ENCODE measurements at places on chromosomes 1 and 21. TPM values are rescaled to one million over a fixed set of nuclear protein-coding genes. Genes with fewer than 3 reads are reported as not detected.

DNA sequence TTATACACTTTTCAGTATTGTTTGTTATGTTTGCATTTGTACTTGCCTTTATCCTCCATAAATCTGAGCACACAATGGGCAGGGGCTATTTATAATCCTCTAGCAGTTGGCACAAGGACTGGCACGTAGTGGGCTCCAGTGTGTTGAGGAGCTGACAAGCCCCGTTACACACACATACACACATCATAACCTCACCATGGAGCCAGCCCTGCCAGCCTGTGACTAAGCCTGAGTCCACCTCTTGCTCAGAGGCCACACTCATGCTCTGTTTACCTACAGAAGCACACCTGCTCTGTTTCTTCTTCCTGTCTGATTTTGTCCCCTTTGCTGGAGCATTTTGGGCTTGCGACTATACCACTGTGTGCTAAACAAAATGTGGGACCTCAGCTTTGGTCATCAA, 64.5 kb upstream of the SPATA6 start:
- no peak for ATAC-seq

- ATAC-seq = no peak
Measured at GRCh38 chr1:157442065-157442464, 110.2 kb downstream of the FCRL5 start.

DNA sequence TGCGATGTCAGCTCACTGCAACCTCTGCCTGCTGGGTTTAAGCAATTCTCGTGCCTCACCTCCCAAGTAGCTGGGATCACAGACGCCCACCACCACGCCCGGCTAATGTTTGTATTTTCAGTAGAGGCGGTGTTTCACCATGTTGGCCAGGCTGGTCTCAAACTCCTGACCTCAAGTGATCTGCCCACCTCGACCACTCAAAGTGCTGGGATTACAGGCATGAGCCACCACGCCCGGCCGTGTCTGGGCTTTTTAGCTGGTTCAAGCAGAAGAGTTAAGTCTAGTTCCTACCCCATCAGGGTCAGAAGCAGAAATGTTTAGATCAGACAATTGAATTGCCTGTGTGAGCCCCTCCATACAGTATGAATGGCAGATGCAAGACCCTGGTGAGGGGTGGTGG, 27.7 kb upstream of the RIPK4 start:
- ATAC-seq = no peak

DNA sequence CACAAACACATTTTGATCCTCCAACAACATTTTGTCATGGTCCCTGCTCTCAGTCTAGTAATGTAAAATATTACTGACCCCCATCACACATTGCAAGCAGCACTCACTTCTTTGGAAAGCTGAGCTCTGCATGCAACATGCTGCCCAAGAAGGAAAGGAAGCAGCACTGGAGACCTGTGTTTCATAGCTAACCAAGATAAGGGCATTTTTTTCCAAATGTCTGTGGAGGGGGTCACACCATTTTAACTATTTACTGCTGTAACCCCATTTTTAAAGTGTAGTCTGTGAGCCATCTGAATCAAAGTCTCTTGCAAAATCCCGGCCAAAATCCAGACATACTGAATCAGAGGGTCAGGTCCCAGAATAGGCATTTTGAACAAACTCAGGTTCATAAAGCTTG, 4.5 kb upstream of the RASSF5 start:
- ATAC-seq = no peak

DNA sequence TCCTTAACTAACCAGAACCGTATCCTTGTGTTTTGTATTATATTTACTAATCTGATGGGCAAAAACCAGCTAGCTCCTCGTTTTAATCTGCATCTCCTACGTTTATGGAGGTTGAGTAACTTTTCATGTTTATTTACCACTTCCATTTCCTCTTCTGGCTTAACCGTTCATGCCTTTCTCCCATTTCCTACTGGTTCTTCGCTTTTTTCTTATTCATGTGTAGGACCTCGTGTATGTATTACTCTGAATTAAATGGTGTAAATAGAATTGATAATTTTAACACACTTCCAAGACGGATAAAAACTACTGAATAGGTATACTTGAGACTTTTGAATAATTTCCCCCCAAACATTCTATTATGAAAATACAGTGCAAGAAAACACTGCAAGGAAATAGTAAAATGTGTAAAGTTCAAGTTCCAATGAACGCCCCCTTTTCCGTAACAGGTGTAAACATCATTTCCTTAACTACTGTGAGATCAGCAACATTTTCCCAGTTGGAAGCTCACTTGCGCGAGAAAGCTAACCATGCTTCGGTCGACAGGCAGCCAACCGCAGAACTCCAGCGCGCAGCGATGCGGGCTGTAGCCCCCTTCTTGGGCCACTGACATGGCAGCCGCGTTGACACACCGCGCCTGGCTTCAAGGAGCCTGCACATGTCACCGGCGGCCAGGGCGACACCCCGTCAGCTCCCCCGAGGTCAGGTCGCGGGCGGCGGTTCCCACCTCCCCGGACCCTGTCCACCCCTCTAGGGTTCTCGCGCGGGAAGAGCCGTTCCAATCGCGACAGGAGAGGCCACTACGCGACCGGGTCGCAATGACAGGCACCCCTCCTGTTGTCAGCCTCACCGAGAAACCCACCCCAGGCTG, 816 bp downstream of the EDEM3 start:
- ATAC-seq = no peak

DNA sequence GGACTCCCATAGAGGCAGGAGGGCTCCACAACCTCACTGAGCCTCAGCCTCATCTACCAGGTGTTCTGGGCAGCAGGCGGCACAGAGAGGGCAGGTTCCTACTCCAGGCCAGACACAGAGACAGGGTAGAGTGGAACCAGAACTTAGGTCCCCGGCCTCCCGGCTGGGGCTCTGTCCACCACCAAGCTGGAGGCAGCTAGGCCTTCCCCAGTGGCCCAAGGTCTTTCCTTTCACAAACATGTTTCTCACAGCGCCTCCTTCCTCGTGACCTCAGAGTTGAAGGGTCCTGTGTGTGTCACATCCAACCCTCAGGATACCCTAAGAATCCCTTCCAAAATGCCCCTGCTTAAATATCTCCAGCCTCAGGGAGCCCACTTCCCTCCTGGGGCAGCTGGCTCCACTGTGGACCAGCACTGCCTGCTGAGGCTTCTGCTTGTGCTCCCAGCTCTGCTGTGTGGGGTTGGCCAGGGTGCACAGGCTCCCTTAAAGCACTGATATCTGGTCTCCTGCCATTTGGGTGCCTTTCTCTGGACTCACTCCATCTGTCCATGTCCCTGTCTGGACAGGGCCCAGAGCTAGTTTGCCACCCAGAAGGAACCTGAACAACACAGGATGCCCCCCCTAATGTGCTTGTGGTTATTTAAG, 33.2 kb upstream of the MAGOH start:
- ATAC-seq = no peak

GRCh38 chr1:32448773-32449456, 16.0 kb upstream of the ZBTB8B start:
- ATAC-seq = no peak

CHRM3 gene
- total RNA-seq = 108 TPM

OR6N1 gene
- not detected for total RNA-seq

MEGF6 gene
- 9.8 TPM for total RNA-seq

NUAK2 gene
- total RNA-seq = 0.69 TPM

URB2 gene
- 6.8 TPM for total RNA-seq

TAS1R3 gene
- total RNA-seq = not detected

Data from gastroesophageal sphincter (tissue), 4 donors.